ENCODE measurements at places on chromosomes 4 and X.

DNA sequence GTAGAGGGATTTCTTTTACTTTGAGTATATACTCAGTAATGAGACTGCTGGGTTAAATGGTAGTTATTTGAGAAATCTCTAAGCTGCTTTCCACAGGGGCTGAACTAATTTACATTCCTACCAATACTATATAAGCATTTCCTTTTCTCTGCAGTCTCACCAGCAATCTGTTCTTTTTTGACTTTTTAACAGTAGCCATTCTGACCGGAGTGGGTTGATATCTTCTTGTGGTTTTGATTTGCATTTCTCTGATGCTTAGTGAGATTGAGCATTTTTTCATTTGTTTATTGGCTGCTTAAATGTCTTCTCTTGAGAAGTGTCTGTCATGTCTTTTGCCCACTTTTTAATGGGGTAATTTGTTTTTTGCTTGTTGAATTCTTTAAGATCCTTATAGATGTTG, 43.3 kb downstream of the SPCS3 start:
- DNase-seq: no peak

GRCh38 chr4:121150486-121150885, 13.6 kb downstream of the TNIP3 start:
- DNase-seq: no peak

DNA sequence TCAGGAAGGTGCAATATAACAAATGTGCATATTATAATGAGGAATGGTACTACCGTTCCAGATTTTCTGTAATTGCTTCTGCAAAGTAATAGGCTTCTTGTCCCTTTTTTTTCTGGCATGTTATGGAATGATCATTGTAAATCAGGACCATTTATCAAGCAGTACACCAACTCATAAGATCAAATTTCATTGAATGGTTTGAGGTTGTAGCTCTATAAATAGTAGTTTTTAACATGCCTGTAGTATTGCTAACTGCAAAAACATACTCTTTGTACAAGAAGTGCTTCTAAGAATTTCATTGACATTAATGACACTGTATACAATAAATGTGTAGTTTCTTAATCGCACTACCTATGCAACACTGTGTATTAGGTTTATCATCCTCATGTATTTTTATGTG, 12.6 kb downstream of the IBSP start:
- DNase-seq: no peak

GRCh38 chr4:159145992-159146330, 43.1 kb downstream of the RAPGEF2 start:
- DNase-seq: no peak

DNA sequence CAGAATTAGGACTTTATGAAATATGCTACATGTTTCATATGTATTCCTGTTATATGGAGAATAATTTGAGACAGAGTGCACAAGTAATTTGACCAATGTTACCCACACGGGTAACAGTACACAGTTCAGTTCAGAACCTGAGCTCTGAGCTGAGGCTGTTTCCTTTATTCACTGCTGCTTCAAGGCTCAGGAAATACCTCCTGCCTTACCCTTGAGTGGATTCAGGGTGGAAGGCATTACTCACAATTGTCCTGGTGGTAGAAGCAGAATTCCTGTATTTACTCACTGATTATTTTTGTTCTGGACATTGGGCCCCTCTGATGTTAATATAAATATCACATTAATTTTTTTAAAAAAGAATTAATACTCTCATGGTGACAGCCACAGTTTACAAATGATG, 73.5 kb upstream of the CAMK2D start:
- no peak for DNase-seq

DNA sequence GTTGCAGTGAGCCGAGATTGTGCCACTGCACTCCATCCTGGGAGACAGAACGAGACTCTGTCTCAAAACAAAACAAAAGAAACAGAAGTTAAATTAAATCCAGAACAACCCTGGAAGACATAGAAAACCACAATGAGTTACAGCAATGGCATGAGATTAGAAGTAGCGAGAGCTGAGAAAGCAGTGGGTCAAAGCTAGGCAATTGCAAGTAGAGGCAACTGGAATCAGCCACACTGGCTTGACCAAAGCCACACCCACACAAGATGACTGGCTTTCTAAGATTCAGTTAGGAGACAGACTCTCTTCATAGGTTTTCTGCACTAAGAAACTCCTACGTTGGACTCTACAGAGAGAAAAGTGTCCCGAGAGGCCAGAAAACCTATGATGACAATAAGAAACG, 443.0 kb downstream of the GPM6A start:
- DNase-seq: no peak

GRCh38 chr4:73603854-73604584, 16.2 kb downstream of the RASSF6 start:
- no peak for DNase-seq

DNA sequence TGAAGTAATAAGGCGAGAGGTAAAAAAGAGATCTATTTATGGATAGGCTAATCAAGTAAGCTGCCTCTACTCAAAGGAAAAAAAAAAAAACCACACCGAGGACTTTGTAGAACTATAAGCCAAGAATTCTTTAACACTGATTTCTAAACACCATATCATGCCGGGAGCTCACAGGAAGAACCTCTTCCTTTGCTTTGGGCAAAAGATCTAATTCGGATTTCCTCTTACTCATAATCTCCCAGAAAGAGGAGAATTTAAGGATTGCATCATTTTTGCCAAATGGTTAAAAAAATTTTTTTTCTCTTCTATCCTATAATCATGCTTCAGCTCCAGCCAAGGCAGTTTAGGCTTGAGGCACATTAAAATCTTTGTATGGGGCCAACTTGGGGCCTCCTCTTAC, 95.5 kb downstream of the ZNF827 start:
- no peak for DNase-seq

GRCh38 chr4:22895482-22895881, 202.7 kb downstream of the GBA3 start:
- no peak for DNase-seq

DNA sequence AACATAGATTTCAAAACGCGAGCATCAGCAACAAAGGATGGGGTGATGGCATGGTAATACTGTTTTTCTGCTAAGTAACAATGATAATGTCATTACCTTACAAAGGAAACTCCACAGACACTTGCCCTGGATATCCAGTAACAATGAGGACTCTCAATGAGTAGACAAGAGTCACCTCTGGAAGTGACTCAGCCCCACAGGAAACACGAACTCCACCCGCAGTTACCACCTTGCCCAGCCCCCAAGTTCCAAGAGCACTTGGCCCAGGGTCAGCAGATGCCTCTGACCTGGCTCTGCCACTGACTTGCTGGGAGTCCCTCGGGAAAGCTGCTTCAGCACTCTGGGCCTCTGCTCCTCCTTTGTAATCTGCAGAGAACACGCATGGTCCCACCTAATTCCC, 110.3 kb upstream of the MAP3K15 start:
- DNase-seq: no peak

GRCh38 chr4:3690551-3691152, 75.5 kb upstream of the ADRA2C start:
- DNase-seq: no peak

DNA sequence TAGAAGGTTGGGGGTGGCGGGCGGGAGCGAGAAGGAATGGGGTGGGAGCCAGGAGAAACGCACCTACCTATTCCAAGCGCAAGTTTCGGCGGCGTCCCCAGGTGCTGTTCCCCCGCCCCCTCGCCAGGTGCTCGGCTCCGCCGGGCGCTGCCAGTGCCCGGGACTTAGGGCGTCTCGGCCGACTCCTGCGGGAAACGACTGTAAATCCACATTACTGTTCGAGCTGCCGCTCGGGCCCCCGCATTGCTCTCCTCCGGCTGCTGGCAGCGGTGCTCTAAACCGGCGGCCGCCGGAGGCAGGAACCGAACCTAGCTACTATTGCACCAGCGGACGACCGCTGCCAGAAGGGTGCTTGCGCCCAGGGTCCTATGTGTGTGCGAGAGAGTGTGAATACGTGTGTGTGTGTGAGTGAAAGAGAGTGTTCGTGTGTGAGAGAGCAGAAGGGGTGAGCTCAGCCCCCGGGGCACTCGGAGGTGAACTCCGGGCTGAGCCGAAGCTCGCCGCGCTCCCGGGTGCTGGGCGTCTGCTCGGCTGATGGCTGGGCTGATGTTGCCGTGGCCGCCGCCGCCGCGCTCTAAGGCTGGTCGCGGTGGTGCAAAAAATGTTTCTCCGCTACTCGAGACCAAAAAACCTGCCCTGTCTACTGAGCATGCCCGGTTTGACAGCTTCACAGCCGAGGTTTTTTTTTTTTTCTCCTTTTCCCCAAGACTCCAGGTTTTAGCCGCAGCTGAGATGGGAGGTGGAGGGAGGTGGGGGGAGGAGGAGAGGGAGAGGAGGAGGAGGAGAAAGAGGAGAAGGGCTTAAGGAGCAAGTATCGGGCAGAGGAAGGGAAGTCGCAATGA, 115.7 kb upstream of the TEX13C start:
- no peak for DNase-seq

GRCh38 chr4:41466249-41466648, 71.7 kb upstream of the LIMCH1 start:
- no peak for DNase-seq

GRCh38 chrX:7202206-7202605, 54.3 kb upstream of the PUDP start:
- DNase-seq: no peak

DNA sequence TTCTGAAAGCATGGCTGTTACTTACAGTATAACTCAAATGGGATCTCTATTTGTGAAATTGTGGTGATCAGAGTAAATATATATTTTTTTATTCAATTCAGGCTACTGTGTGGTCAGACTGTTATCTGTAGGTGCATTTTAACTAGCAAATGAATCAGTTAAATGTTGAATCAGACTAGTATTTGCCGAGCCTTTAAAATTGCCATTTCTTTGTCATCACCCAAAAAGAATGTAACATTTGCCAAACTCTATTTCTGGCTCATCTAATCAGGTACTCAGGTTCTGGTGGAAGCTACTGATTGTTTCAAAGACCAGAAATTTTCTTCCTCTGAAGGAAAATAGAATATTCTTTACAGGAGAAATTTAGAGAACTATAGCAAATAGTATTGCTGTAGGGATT, 1.8 kb upstream of the NAA15 start:
- no peak for DNase-seq

- no peak for DNase-seq
These were observed 87.4 kb upstream of the SLC7A11 start for GRCh38 chr4:138329506-138330070.

GRCh38 chr4:150986085-150986484, 29.0 kb downstream of the LRBA start:
- no peak for DNase-seq

- no peak for DNase-seq
These were observed 25.5 kb upstream of the PNMA3 start for GRCh38 chrX:153030801-153031200.

GRCh38 chr4:66741081-66741480, 804.2 kb downstream of the CENPC start:
- DNase-seq: no peak

DNA sequence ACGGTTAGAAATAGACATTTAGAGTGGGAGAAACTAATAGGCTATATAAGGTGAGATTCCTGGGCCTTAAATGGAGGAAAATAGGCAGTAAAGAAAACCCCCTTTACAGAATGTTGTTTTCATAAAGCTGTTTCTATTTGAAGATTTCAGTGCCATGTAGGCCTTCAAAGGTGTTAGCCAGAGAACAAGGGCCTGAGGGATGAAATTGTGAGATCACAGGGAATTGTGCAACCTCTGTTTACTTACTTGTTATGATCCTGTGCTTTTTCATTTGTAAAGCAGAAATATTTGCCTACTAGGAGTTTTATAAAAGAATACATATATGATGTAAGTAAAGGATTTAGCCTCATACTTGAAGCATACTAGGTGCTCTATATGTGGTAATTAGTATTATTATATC, 272.9 kb upstream of the ARX start:
- no peak for DNase-seq

DNA sequence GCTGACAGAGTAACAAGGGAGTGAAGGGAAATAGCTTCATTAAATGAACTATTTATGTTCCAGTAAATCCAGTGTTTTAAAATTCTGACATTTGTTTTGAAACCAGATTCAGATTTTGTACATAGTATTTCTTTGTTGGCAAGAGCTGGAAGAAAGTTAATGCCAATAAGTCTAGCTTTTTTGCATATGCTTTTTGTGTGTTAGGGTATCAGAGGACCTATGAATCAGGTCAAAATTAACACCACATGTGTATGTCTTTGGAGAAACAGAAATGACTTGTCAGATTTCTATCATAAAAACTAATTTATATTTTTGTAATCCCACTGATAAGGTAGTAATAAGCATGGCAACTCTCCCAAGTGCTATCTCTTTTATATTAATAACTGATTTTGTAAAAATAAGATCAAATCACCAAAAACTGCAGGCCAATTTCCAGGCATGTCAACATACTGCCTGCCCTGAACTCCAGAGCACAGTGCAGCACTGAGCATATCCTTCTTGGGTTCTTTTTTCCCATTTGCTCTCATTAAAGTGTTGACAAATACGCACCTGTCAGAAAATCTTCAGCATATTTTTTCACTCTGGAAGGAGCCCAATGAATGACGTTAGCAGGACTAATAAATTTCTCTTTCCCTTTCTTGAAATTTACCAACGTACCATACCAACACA, 65.5 kb downstream of the SH3RF1 start:
- no peak for DNase-seq

- no peak for DNase-seq
These were observed 643 bp downstream of the FHL1 start for GRCh38 chrX:136147976-136148375.

GRCh38 chr4:24748023-24748422, 47.4 kb upstream of the SOD3 start:
- no peak for DNase-seq

GRCh38 chr4:90841676-90842075, 714.5 kb downstream of the CCSER1 start:
- no peak for DNase-seq

GRCh38 chr4:32172086-32172485, 1451.9 kb downstream of the PCDH7 start:
- DNase-seq: no peak

- DNase-seq: no peak
These were observed 184.0 kb downstream of the BMPR1B start for GRCh38 chr4:94941706-94942105.

- no peak for DNase-seq
These were observed 19.8 kb upstream of the FAM9A start for GRCh38 chrX:8820910-8821527.

DNA sequence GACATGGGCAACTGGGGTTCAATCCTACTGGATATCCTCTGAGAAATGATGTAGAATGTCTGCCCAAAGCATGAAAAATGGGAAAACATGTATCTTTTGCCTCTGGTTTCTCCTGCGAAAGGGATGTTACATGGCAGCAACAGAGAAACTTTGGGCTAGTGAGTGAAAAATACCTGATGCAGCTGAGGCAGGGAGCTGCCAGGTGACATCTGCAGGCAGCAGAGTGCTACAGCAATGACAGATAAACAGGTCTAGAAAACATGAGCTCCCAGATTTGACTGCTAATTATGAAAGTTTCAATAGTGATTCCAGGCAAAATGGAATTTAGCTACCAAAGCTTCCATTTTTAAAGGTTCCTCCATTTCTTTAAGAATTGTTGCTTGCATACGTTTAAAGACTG, 4.8 kb upstream of the CXCL1 start:
- DNase-seq: no peak

DNA sequence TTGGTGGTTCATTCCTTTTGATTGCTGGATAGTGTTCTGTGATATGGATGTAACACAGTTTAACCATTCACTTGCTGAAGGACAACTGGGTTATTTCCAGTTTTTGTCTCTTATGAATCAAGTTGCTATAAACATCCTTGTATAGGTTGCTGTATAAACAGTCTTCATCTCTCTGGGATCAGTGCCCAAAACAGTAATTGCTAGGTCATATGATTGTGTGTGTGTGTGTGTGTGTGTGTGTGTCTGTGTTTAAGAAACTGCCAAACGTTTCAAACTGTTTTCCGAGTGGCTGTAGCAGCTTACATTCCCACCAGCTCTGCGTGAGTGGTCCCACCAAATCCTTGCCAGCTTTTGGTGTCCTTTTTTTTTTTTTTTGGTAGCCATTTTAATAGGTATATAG, 60.4 kb downstream of the F11 start:
- no peak for DNase-seq
